HFFc6 (cell line): ENCODE measurements at places on chromosomes 2 and 18. TPM values are rescaled to one million over a fixed set of nuclear protein-coding genes. Genes with fewer than 3 reads are reported as not detected.

DNA sequence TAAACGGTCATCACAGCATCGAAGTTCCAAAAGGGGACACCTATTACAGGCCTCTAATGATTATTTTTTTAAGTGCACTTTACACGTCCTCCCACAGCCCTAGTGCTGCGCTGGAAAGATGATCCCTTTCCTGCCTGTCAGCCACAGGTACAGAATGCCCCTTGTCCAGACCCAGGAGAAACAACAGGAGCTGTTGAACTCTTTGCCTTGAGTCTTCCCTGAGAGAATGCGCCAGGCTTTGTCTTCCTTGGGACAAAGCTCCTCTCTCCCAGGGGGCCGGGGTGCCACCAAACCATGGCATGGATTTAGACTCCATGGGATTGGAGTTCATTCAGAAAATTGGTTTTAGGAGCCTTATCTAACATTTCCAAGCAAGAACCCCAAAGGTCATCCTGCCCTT lies 319.0 kb upstream of the SOX11 start:
- no peaks in the 10 kb centered on the region for H3K4me1 ChIP-seq
- no peaks in the 10 kb centered on the region; the same call in 1 of the 2 replicates for H3K27me3 ChIP-seq
- H3K27ac ChIP-seq, result no peak overlapping the region
- no peak for DNase-seq
- H3K4me3 ChIP-seq, result no peak overlapping the region

DNA sequence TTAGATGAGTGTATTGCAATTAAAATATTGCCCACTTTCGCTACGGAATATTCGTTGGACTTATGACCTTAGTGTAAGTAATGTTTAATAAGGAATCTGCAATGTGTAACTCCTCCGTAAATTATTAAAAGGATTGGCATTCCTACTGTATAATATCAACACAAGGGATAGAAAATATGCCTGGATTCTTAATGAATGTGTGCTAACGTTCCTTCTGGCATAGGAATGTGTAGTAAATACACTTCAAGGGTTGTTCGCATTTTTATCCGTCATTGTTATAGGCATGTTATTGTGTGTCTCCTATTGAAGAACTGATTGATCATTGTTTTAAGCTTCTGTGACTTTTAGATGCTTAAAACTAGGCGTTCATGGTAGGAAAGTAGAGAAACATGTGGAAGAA lies 134.5 kb downstream of the NEDD4L start:
- H3K27ac ChIP-seq, result no peak overlapping the region
- peaks cover 16% of the 10 kb centered on the region for H3K4me1 ChIP-seq
- DNase-seq, result no peak
- H3K27me3 ChIP-seq, result peaks cover 20% of the 10 kb centered on the region
- H3K4me3 ChIP-seq, result no peak overlapping the region
- H3K36me3 ChIP-seq, result no peaks in the 10 kb centered on the region

DNA sequence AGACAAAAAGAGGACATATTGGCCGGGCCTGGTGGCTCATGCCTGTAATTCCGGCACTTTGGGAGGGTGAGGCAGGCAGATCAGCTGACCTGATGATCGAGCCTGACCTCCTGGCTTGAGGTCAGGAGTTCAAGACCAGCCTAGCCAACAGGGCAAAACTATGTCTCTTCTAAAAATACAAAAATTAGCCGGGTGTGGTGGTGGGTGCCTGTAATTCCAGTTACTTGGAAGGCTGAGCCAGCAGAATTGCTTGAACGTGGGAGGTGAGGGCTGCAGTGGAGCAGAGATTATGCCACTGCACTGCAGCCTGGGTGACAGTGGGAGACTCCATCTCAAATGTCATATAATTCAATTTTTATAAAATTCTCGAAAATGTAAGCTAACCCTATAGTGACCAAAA lies 84.5 kb downstream of the SEMA4F start:
- no peaks in the 10 kb centered on the region; the same call in 1 of the 2 replicates for H3K27me3 ChIP-seq
- peaks cover 14% of the 10 kb centered on the region for H3K36me3 ChIP-seq
- H3K27ac ChIP-seq, result no peak overlapping the region
- DNase-seq, result no peak
- H3K4me3 ChIP-seq, result no peak overlapping the region

DNA sequence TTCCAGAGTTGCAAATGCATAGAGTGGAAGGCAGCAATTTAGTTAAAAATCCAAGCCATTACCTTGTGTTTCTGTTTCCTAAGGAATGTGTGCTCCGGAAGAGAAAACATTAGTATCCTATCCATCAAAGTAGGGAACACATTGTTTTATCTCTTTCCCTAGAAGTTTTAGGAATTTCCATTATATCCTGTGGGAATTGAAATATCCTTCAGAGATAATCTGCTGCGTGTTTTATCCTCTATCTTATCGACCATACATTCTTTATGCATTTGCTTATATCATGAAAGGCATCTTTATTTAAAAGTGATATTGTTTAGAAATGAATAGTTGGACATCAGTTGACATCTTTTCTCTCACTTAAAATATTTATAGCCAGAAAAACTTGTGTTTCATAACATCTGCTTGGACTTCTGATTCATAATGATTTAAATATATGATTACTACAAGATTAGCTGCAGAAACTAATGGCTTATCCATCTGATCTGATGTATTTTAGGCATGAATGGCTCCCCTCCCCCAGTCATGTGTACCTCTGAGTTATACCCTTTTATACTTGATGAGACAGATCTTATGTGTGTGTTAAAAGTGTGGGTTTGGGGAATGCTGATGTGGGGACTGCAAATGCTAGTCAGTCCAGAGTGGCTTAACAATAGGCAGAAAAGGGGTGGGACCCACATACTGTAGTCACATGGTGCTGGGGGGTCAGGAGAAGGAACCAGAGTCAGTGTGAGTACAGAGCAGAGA lies 136.2 kb upstream of the ARHGAP28 start:
- DNase-seq, result no peak
- no peaks in the 10 kb centered on the region; the same call in 1 of the 2 replicates for H3K4me1 ChIP-seq
- H3K4me3 ChIP-seq, result no peak overlapping the region
- no peaks in the 10 kb centered on the region for H3K36me3 ChIP-seq

- H3K36me3 ChIP-seq, result no peaks in the 10 kb centered on the region
Measured at GRCh38 chr2:180829261-180829660, 151.1 kb upstream of the UBE2E3 start.

DNA sequence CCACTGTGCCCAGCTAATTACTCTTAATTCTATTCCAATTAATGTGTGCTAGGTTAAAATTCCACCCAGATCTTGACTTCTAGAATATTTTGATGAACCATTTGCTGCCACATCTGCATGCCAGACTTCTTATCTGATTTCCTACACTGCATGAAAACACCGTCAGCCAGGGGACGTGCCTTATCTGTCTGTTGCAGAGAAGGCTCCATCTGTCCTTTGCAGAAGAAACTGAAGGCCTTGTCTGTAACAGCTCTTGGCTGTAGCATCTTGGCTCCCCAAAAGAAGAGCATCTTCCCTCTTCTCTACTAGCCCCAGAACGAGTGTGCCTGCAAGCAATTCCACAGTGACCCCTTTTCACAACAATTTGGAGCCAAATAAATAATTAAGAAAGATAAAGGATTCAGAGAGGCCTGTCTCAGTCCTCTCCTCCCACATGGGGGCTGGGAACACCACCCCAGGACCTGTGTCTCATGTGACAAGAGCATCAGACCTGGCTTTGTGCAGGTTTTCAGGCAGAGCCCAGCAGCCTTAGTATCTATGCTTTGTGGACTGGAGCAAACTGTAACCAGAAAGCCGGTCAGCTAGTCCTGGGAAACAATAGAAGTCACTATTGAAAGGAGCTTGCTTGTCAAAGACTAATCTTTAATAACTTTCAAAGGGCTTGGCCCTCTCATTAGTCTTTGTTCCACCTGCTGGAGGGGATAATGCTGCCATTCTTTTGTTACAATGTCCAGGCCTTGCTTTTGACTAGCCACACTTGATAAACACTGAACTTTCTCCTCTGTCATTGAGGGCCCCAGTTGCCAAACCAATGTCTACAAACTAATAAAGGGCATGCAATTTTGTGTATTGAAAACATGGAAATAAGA lies 84.0 kb upstream of the NEUROD1 start:
- H3K4me1 ChIP-seq, result no peaks in the 10 kb centered on the region
- H3K27me3 ChIP-seq, result no peaks in the 10 kb centered on the region; the same call in 1 of the 2 replicates
- no peak for DNase-seq
- no peak overlapping the region for H3K4me3 ChIP-seq
- no peaks in the 10 kb centered on the region for H3K36me3 ChIP-seq

GRCh38 chr2:71422786-71423185 lies 30.6 kb upstream of the DYSF start:
- DNase-seq, result no peak
- peak overlapping the region; percentile 11; the same call in 1 of the 2 replicates for H3K27ac ChIP-seq
- peaks cover 30% of the 10 kb centered on the region for H3K36me3 ChIP-seq
- peaks cover 19% of the 10 kb centered on the region for H3K4me1 ChIP-seq
- H3K27me3 ChIP-seq, result no peaks in the 10 kb centered on the region

DNA sequence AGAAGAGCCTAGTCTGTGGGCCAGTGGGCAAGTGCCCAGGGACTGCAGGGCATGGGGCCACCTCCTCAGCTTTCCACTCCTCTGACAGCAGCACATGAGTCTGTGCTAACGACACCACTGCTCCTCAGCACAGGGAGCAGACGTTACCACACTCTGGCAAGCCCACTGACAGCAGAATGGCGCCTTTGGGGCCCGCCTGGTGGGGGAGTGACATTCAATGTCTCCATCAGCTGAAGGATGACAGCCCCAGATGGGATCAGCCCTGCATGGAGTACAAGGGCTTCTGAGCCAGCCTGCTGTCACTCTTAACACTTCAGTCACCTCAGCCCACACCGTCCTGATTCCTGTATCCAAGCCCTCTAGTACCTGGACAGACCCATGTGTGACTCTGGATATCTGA lies 149.4 kb upstream of the SMAD2 start:
- peaks cover 32% of the 10 kb centered on the region for H3K27me3 ChIP-seq
- no peak for DNase-seq
- no peak overlapping the region for H3K27ac ChIP-seq
- no peaks in the 10 kb centered on the region for H3K4me1 ChIP-seq
- no peaks in the 10 kb centered on the region for H3K36me3 ChIP-seq

DNA sequence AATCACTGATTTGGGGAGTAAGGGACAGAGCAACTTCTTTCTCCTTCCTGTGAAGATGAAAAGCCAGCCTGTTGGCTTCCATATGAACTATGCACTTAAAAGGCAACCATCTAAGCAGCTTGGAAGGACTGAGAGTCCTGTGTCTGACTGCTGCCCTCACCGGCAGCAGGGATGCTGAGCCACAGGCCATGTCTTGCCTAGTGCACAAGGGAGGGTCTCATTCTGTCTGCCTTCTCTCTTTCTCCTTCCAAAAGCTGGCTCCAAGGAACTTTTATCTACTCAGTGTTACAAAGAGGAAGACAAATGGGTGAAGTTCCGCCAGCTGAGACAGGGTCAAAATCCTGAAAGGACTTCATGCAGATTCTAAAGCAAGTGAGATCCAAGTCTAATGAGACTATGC lies 146.3 kb downstream of the MTCL1 start:
- H3K27ac ChIP-seq, result no peak overlapping the region
- peaks cover 59% of the 10 kb centered on the region for H3K4me1 ChIP-seq
- no peaks in the 10 kb centered on the region for H3K27me3 ChIP-seq
- H3K4me3 ChIP-seq, result no peak overlapping the region
- 0 out of 2 replicates have a peak, but pooled peaks cover 7% of the 10 kb centered on the region for H3K36me3 ChIP-seq

- peaks cover 21% of the 10 kb centered on the region for H3K27me3 ChIP-seq
- no peak for DNase-seq
- H3K4me1 ChIP-seq, result peaks cover 24% of the 10 kb centered on the region
- no peaks in the 10 kb centered on the region for H3K36me3 ChIP-seq
- H3K4me3 ChIP-seq, result no peak overlapping the region
Measured at GRCh38 chr2:127027715-127028114, 79.2 kb downstream of the BIN1 start.

DNA sequence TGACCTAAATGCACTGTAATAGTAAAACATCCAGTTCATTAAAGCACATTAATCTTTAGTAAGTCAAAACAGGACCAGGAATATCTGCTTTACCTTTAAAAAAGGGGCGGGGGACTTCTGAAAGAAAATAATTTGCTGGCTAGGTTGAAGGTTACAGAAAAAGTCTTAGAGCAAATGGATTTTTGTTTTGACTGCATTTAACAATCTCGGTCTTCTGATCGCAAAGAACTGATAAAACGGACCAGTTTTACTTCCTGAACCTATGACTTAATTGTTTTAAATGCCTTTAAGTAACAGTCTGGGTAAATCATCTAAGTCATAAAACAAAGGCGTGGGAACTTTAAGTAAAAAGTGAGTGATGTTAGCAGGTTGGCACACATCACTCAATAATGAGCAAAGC lies 783 bp downstream of the BUB1 start:
- H3K4me1 ChIP-seq, result peaks cover 45% of the 10 kb centered on the region
- peaks cover 13% of the 10 kb centered on the region; the same call in 1 of the 2 replicates for H3K36me3 ChIP-seq
- H3K27ac ChIP-seq, result peak overlapping the region; percentile 84
- peak overlapping the region; percentile 98 for H3K4me3 ChIP-seq

GRCh38 chr18:42087235-42087634 lies 132.2 kb downstream of the PIK3C3 start:
- peaks cover 35% of the 10 kb centered on the region for H3K4me1 ChIP-seq
- no peak overlapping the region; the same call in 1 of the 2 replicates for H3K27ac ChIP-seq
- peak overlapping the region; percentile 49 for H3K4me3 ChIP-seq
- DNase-seq, result no peak
- no peaks in the 10 kb centered on the region; the same call in 1 of the 2 replicates for H3K27me3 ChIP-seq
- H3K36me3 ChIP-seq, result peaks cover 24% of the 10 kb centered on the region

- H3K4me3 ChIP-seq, result no peak overlapping the region
- no peak for DNase-seq
- H3K27ac ChIP-seq, result no peak overlapping the region
- peaks cover 25% of the 10 kb centered on the region for H3K4me1 ChIP-seq
- H3K36me3 ChIP-seq, result no peaks in the 10 kb centered on the region
Measured at GRCh38 chr2:134287323-134287722, 33.5 kb downstream of the MGAT5 start.

- DNase-seq, result no peak
- H3K27ac ChIP-seq, result no peak overlapping the region
- peaks cover 6% of the 10 kb centered on the region for H3K36me3 ChIP-seq
Measured at GRCh38 chr18:68397241-68398035, 317.5 kb downstream of the TMX3 start.

DNA sequence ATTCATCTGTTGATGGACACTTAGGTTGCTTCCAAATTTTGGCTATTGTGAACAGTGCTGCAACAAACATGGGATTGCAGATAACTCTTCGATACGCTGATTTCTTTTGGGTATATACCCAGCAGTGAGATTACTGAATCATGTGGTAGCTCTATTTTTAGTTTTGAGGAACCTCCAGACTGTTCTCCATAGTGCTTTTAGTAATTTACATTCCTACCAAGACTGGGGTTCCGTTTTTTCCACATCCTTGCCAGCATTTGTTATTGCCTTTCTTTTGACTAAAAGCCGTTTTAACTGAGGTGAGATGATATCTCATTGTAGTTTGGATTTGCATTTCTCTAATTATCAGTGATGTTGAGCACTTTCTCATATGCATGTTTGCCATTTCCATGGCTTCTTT lies 200.3 kb downstream of the MBD5 start:
- H3K4me1 ChIP-seq, result peaks cover 17% of the 10 kb centered on the region
- no peaks in the 10 kb centered on the region; the same call in 1 of the 2 replicates for H3K27me3 ChIP-seq
- H3K4me3 ChIP-seq, result no peak overlapping the region

- peaks cover 39% of the 10 kb centered on the region for H3K4me1 ChIP-seq
- DNase-seq, result no peak
- H3K36me3 ChIP-seq, result peaks cover 4% of the 10 kb centered on the region; the same call in 1 of the 2 replicates
Measured at GRCh38 chr2:37683921-37684780, 12.7 kb upstream of the CDC42EP3 start.

The AMER3 gene
- total RNA-seq, result not detected in 3 replicates

The EMILIN1 gene
- 144 to 211 TPM (median 158 TPM) in 3 replicates for total RNA-seq

The SLC5A7 gene
- total RNA-seq, result not detected in 3 replicates

The FAM228A gene
- total RNA-seq, result not detected in 3 replicates

The GPR39 gene
- total RNA-seq, result 2.3 to 2.9 TPM (median 2.3 TPM) in 3 replicates

The RESP18 gene
- total RNA-seq, result not detected in 3 replicates

The GEN1 gene
- total RNA-seq, result 8.4 to 16.5 TPM (median 13.5 TPM) in 3 replicates

The PLEK gene
- total RNA-seq, result not detected in 3 replicates

The SLC30A3 gene
- total RNA-seq, result not detected in 3 replicates

The KIAA2012 gene
- total RNA-seq, result 0.09 to 0.39 TPM (median 0.17 TPM) in 3 replicates

The CCL20 gene
- total RNA-seq, result not detected in 2 replicates

The SERPINB13 gene
- not detected in 2 replicates for total RNA-seq
